ENCODE measurements at places on chromosomes 3 and 15.

- DNase-seq: no peak
These were observed 50.9 kb upstream of the DCBLD2 start for GRCh38 chr3:98952404-98952803.

DNA sequence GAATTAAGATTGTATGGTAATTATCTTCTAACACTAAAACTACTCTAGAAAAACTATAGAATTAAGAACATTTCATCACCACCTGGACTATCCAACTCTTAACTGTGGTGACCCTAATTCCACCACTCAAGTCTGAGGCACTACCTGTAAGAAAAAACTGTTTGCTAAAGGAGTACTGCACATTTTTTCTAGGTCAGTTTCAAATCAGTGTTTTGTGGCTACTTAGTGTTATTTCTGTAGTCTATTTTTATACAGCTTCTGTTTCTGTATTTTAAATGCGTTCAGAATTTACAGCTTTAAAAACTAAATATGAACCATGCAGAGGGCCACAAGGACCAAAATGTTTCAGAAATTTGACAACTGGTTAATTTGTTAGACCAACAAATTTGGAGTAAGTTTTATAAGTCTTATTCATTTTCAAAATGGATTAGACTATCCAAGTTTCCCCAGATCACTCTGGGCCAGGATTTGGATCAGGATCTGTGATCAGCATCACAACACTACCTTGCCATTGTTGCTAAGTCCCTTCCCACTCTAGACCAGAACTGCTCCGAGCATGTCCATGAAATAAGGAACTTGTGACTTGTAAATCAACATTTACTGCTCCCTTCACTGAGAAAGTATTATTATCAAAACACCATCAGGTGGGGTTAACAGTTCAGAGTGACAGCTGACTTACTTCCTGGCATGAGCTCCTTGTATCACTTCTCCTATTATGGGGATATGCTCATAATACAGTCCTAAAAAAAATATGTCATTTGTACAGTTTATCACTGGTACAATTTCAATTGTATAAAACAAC is 8.6 kb downstream of the GLT8D1 start:
- no peak for DNase-seq

DNA sequence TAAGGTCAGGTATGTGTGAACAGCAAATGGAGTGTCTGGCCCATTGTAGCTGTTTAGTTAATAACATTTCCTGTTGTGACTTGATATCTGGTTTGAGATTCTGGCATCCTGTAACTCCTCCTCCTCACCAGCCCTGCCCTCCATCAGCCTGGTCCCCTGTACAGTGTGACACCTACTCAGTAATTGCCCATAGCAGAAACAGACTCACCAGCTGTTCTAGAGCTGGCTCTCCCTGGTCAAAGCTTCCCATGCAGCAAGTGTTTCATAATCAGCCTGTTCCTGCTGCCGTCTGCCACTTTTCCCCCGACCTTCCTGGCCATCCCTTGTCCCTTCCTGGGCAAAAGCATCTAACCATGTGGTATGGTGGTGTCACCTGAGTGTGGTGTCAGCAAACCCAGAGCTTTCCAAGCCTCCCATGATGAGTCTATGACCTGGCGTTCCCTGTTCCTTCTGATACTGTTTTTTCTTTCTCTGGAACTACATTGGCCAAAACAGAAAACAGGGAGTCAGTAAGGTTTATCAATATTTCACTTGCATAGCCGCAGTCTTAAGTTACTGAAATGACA is 55.4 kb downstream of the B3GALNT1 start:
- DNase-seq: no peak

GRCh38 chr3:151200586-151200985 is 2.4 kb downstream of the GPR171 start:
- DNase-seq: no peak

GRCh38 chr3:18234717-18235335 is 190.3 kb downstream of the SATB1 start:
- no peak for DNase-seq

GRCh38 chr3:43328653-43329052 is 42.3 kb downstream of the SNRK start:
- DNase-seq: no peak

- no peak for DNase-seq
These were observed 1.3 kb downstream of the FRMD5 start for GRCh38 chr15:44193651-44194322.

GRCh38 chr3:157122832-157123427 is 37.0 kb downstream of the CCNL1 start:
- DNase-seq: no peak

DNA sequence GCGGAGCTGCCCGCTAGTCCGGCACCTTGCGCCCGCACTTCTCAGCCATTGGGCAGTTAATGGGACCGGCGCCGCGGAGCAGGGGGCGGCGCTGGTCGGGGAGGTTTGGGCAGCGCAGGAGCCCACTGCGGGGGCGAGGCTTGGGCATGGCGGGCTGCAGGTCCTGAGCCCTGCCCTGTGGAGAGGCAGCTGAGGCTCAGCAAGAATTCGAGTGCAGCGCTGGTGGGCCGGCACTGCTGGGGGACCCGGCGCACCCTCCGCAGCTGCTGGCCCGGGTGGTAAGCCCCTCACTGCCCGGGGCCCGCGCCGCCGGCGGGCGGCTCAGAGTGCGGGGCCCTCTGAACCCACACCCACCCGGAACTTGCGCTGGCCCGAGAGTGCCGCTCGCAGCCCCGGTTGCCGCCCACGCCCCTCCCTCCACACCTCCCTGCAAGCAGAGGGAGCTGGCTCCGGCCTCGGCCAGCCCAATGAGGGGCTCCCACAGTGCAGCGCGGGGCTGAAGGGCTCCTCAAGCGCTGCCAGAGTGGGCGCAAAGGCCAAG is 835.0 kb downstream of the TBL1XR1 start:
- DNase-seq: no peak

- DNase-seq: no peak
These were observed 66.3 kb downstream of the TAMM41 start for GRCh38 chr3:11780341-11780740.

- no peak for DNase-seq
These were observed 17.0 kb upstream of the PPM1L start for GRCh38 chr3:160739079-160739478.

GRCh38 chr3:97820780-97821179 is 1.0 kb upstream of the CRYBG3 start:
- no peak for DNase-seq

GRCh38 chr3:156600834-156601233 is 45.9 kb upstream of the SSR3 start:
- DNase-seq: no peak

GRCh38 chr3:184234671-184235380 is 5.4 kb downstream of the VWA5B2 start:
- DNase-seq: no peak

- no peak for DNase-seq
These were observed 64.6 kb downstream of the MYO5A start for GRCh38 chr15:52464040-52464439.

- DNase-seq: no peak
These were observed 87.3 kb upstream of the PROK2 start for GRCh38 chr3:71872256-71872655.

GRCh38 chr3:111692593-111693552 is 97.7 kb upstream of the ZBED2 start:
- DNase-seq: no peak

DNA sequence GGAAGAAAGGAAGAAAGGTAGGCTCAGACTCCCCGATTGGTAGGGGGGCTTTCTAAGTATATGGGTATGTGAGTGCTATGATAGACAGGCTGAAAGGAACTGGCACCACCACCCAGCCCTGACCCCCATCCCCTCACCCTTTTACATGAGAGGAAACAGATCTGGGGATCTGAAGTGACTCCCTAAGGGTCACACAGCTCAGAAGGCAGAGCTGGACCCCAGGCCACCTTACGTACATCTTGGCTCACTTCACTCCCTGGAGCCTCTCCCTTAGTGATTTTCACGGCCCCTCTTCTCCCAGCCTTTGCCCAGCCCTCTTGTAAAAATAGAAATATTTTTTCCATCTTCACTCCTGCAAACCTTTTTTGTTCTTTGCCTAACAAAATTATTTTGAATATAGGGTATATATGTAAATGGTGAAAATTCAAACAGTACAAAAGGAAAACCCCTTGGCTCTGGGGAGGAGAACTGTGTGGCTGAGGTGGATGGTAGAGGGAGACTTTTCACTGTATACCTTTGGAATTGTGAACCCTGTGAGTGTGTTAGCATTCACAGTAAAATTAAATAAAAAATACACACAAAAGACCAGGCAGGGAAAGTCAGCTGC is 34.8 kb upstream of the POLG start:
- DNase-seq: no peak

- DNase-seq: no peak
These were observed 28.0 kb upstream of the MNS1 start for GRCh38 chr15:56492791-56493555.

GRCh38 chr15:42508263-42508690 is 12.8 kb downstream of the SNAP23 start:
- no peak for DNase-seq

DNA sequence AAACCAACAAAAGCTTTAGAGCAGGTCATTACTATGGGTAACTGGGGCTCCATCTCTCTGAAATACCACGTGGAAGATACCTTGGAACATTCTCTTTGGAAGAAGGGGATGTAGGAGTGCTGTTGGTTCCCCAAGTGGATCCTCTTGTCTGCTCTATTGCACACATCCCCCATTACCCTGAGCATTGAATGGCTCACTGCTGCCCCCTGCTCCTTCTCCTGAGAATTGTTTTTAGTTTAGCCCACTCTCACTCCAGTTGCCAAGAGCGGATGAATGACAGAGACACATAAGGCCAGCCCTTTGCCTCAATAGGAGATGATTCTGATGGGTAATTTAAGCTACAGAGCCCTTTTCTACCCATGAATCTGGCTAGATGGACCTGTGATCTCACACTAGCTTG is 135.6 kb upstream of the SUCLG2 start:
- DNase-seq: no peak
